ENCODE measurements at places on chromosomes 16 and 17. TPM values are rescaled to one million over a fixed set of nuclear protein-coding genes. Genes with fewer than 3 reads are reported as not detected.

VMO1 gene
- 0.33 TPM for total RNA-seq

HBA1 gene
- total RNA-seq, result not detected

CCDC144A gene
- 8.8 TPM for total RNA-seq

SPECC1 gene
- total RNA-seq, result 6.1 TPM

PPL gene
- total RNA-seq, result 7.7 TPM

TM4SF5 gene
- total RNA-seq, result not detected

LGALS9B gene
- total RNA-seq, result not detected

YBX2 gene
- 0.07 TPM for total RNA-seq

ATP1B2 gene
- 0.07 TPM for total RNA-seq

KLHL10 gene
- total RNA-seq, result 0.20 TPM

ABCA6 gene
- total RNA-seq, result 42.6 TPM

TBC1D3K gene
- total RNA-seq, result 0.07 TPM
